Activated CD8-positive, alpha-beta memory T cell treated with anti-CD3 and anti-CD28 coated beads for 1 hour (primary cell): ENCODE measurements at places on chromosomes 12 and 14.

DNA sequence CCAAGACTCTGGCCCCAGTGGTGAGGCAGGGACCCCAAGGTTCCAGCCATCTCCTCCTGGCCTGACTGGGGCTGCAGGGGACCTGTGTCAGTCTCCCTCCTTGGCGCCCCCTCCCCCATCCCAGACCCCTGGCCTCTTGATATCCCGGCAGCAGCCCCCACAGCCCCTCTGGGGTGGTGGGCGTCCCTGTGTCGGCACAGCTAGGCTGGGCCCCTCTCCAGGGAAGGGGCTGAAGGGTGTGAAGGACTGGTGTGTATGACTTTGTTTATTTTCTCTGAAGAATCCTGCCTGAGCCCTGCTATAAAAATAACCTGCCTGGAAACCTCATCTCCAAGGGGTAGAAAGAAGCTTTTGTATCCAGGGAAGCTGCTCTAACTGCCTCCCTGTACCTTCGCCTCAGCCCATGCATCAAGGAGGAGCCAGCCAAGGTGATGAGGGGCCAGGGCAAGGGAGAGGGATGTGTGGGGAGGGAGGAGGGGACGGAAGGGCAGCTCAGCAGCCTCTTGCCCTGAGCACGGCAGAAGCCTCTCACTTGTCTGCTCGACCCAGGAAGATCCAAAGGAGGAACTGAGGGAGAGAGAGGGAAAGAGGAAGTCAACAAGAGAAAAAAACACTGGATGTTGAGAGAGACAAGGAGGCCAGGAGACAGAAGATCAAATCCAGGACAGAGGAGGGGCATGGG is 25.4 kb upstream of the COL2A1 start:
- DNase-seq, result no peak

GRCh38 chr12:115451780-115452736 is 768.1 kb upstream of the TBX3 start:
- no peak for DNase-seq

GRCh38 chr12:122951979-122952892 is 14.0 kb downstream of the ABCB9 start:
- DNase-seq, result peak; percentile 46

- DNase-seq, result no peak
These were observed 97.5 kb downstream of the ZFP36L1 start for GRCh38 chr14:68695326-68695768.

DNA sequence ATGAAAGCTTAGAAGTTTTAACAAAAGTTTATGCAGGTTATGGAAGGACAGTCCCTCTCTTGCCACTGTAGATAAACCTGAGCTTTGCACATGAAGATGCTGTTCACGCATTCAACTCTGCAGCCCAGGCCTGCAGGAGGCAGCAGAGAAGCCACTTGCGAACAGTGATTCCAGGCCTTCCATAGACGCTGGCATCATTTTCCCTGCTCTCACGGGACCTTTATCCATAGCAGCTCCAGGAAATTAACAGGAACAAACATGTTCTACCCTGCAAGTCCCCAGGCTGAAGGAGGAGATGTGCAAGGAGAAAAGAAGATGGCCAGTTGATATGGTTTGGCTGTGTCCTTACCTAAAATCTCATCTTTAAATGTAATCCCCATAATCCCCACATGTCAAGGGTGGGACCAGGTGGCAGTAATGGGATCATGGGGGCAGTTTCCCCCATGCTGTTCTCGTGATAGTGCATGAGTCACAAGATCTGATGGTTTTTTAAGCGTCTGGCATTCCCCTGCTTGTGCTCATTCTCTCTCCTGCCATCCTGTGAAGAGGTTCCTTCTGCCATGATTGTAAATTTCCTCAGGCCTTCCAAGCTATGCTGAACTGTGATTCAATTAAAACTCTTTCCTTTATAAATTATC is 2.0 kb downstream of the ERP27 start:
- DNase-seq, result no peak

DNA sequence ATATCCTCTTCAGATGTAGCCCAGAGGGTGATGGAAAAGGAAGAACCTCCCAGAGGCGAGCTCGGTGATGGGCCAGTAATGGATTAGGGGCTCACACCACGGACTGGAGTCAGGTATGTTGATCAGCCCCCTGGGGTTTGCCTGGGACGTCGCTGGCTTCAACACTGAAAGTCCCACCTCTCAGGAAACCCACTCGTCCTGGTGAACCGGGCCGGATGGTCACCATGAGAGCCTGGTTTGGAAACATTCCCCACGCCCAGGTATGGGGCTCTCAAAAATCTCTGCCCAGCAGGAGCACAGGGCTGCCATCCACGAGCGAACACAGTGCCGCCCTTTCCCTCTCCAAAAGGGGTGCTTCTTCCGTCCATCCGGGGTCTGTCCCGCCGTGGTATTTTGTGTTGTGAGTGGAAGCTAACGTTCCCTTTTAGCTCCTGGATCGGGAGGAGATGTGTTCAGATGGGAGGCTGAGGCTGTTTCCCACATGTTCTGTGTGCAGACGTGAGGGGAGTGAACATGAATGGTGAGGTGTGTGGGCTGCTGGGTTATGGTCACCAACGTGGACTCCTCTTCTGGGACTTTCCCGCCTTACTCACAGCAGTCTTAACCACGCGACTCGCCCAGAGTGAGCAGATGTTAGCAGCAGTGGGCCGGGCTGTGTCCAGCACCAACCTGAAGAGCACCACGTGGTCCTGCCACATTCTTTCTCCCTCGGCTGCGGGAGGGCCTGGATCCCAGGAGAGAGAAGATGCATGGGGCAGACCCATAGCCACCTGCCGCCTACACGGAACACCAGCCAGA is 139.2 kb downstream of the KIF26A start:
- DNase-seq, result no peak

GRCh38 chr12:20528208-20528607 is 159.9 kb downstream of the PDE3A start:
- DNase-seq, result no peak

DNA sequence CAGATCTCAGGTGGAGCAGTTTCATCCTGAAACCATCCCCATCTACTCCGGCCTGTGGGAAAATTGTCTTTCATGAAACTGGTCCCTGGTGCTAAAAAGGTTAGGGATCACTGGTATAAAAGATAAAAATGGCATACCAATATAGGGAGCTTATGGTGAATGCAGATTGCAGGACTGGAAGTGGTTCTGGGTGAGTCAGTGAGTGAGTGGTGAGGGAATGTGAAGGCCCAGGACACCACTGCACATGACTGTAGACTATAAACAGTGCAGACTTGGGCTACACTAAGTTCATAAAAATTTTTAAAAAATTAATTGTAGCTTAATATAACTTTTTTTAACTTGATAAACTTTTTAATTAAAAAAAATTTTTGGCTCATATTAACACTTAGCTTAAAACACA is 67.0 kb upstream of the RD3L start:
- no peak for DNase-seq

DNA sequence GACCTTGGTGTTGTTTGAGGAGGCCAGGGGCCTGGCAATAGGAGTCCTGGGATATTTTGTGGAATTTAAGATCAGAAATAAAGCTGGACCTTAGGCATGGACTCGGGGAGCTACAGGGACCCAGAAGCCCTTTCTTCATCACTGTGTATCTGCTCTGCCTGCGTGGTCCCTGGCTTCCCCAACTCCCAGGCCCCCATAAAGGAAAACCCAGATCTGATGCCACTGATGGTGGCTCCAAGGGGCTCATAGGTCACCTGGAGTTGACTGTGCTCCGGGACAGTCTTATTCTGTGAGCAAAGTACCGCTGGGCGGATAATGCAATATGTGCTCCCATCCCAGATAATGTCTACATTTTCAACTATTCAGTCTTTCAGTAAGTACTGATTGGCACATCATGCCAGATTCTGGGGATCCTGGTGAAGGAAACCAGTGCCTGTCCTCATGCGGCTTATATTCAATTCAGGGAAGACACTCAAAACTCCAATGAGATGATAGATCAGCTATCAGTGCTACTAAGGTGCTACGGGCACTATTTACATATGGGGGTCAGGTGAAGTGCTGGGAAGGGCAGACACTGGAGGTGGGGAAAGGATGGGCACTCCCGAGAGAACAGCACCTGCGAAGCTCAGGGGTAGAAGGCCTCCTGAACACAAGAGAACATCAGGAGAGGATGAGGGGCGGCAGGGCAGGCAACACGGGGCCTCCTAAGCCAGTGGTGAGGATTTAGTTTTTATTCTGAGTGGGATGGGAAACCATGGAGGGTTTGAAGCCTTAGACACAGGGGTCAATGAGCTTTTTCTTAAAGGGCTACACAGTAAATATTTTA is 5.5 kb upstream of the SELPLG start:
- DNase-seq, result no peak

DNA sequence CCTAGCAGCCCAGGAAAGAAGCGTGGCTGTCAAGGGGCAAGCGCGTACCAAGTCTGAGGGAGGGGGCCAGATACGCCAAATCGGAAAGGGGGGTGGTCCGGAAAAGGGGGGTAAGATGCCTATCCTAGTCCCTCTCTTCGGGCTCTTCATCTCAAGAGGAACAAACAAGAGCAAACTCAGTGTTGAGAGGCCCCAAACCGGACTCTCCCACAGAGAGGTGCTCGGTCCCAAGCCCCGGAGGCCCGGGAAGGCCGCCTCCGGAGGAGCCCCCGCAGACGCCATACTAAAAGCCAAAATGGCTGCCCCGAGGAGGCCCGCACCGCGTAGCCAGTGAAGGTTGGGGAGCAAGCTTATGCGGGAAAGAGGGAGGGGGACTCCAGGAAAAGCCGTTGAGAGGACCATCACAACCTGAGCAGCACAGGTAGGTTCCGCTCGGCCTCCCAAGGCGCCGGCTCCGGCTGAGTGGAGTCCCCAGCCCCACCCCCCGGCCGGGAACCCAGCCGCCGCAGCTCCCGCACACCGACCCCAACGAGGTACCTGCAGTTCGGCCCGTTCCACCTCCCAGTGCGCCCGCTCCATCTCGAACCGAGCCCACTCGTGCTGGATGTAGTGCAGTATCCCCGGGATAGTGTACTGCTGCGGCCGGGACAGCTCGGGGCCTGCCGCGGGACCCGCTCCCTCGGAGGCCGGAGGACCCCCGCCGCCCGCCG is at the start of gene AP4S1:
TSS of gene AP4S1 (plus strand) at position 283 of the 710 bp plus-strand sequence. CDS start 40,548 bp downstream, outside the sequence.
- DNase-seq, result peak; percentile 30

- no peak for DNase-seq
These were observed 140.8 kb upstream of the CNTN1 start for GRCh38 chr12:40551466-40551865.

DNA sequence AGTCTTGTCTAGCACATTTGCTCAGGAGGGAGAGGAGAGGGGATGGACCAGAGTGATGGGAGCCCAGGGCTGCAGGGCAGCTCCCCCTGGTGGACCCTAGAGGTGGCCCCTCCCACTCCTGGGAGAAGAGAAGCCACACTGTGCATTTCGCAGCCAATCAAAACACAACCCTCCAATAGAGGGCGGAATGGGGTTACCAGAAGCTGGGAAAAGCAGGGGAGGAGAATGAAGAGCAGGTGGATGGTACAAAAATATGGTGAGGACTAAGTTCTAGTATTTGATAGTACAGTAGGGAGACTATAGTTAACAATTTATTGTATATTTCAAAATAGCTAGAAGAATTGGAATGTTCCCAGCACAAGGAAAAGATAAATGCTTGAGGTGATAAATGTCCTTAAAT is 23.6 kb downstream of the VASH1 start:
- peak; percentile 16 for DNase-seq

DNA sequence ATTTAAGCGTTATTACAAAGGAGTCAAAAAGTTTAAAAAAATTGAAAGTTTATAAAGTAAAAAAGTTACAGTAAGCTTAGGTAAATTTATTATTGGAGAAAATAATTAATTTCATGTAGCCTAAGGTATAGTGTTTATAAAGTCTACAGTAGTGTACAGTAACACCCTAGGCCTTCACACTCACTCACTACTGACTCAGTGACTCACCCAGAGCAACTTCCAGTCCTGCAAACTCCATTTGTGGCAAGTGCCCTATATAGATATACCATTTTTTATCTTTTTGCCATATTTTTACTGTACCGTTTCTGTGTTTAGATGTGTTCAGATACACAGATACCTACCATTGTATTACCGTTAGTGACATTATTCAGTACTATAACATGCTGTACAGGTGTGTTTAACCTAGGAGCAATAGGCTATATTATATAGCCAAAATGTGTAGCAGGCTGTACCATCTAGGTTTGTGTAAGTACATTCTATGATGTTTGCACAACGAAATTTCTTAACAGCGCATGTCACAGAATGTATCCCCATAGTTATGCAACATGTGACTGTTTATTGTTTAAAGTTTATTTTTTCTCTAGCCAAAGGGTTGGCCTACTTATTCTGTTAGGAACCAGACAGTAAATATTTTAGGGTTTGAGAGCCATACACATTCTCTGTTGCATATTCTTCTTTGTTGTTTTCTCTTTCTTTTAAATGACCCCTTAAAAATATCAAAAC is 155.5 kb downstream of the PCNX1 start:
- DNase-seq, result no peak

GRCh38 chr14:49619730-49620129 is 696 bp downstream of the RPL36AL start:
- DNase-seq, result no peak

DNA sequence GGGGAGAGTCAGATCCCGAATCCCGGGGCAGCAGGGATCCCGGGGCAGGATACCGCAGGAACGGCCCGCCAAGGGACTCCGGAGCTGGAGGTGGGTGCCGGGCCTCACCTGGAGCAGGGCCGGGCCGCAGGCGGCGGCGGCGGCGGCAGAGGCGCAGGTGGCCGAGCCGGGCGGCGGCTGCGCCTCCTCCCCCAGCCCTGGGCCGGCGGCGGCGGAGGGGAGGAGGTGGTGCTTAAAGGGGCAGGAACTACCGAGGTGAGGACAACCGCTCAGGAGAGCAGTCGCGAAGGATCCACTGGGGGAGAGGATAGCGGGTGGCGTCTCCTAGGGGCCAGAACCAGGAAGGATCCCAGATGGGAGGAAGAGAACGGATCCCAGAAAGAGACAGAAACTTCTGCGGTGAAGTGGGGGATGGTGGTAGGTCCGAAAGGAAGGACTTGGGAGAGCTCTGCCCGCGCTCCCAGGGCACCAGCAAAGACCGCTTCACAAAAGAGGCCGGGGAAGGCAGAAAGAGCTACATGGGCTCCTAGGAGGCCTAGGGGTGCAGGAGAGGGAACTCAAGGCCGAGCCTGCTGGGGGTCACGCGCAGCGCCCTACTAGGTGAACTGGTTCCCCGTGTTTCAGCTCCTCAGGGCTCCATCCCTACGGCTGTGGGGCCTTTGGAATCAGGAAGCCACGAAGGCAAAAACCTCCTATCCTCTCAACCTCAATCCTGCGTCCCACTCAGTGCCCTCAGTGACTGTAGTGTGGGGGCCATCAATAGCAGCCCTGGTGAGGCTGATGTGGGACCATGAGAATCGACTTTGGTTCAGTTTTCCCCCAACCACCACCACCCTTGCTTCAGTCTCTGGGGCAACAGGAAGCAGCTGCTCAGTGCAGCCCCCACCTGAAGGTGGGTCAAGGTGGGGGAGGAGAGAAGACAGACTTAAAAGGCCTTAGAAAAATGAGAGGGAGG is 5.0 kb upstream of the BAZ2A start:
- peak; percentile 42 for DNase-seq

DNA sequence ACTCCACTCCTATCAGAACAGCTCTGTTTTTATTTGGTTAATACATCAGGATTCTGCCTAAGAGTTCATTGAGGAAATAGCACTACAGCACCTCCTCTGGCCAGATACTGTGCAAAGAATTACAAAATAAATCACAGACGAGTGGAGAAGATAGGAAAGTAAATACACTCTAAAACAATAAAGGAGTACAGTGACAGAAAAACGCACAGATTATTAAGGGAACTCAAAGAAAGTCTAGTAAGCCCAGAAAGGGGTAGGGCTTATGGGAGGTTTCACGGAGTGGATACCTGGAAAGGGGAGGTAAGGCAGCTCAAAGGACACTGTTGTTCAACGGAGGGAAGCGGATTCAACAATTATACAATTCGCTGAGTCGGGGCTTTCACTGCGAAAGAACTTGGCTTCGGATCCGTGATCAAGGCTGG is 5.5 kb downstream of the OR10AD1 start:
- DNase-seq, result no peak

GRCh38 chr12:112535637-112536366 is 117.1 kb downstream of the PTPN11 start:
- no peak for DNase-seq
